Right hindlimb (tissue), 1 donor: ENCODE measurements at places on chromosomes 2 and 18.

- DNase-seq, result no peak
Measured at GRCh38 chr2:231037731-231038482, 584 bp downstream of the C2orf72 start.

GRCh38 chr2:28684142-28684858 is 67.3 kb upstream of the PPP1CB start:
- DNase-seq, result no peak

DNA sequence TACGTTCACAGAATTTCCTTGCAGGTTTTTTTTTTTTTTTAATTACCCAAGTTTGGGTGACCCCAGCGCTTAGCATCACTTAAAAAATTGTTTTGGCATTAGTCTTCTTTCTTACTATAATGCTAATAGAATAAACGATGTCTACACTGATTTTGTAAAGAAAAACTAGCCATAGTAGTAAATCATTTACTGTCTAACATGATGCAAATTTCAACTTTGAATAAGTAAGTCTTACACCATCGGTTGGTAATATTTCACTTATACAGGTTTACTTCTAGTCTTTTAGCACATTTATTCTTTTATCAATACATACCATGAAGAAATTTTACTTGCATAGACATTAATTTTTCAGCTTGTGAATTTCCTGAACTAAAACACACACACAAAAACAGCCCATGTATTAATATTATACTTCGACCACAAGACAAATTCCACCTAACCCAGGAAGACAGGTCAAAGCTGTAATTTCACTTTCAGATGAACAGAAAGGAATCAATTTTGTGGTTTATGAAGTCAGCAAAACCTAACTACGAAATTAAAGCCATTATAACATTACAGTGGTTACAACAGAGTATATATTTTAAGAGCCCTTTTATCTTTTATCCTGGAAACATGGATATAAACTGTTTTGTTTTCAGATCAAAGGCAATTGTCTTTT is 1.9 kb downstream of the YES1 start:
- DNase-seq, result no peak

- DNase-seq, result no peak
Measured at GRCh38 chr2:63993871-63994270, 25.4 kb downstream of the VPS54 start.

- no peak for DNase-seq
Measured at GRCh38 chr2:2960441-2961133, 417.0 kb downstream of the EIPR1 start.

DNA sequence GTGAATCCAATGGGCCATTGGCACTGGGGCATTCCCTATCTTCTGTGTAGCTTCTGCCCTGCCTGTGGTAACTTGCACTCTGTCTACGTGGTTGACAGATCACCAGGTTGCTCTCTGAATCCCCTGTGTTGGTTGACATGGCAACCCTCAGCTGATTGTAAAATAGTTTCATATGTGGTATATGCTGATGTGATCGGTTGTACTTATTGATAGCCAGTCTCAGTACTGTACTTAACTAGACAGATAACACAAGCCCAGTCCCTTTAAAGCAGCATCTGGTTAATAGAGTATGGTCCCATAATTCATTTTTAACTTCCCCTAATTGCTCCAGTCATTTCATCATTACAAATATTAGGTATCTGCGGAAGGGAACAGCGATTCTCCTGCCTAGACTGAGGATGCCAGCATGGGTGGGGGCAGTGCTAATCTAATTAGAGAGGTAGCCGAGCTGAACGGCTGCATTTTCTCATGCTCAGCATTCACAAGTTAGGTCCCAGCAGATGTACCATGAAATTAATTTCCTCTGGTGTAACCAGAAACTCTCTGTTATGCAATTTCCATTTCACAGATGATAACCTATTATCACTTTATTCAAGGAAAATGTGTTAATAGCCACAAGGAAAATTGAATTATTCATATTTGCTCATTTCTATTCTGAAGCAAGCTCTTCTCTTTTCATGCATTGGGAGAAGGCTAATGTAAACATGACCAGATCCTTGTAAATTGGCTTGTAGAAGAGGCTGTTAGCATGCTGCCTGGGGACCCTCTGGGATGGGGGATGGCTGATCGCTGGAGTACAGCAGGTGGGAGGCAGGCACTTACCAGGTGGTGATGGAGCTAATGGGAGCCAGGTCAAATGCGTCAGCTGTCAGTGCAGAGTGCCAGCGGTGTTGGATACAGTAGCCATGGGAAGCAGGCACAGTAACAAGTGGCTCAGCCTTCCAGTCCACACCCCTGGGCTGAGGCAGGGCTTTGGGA is 608.3 kb downstream of the GALR1 start:
- DNase-seq, result peak; percentile 65

GRCh38 chr18:24539866-24540617 is 79.6 kb downstream of the HRH4 start:
- no peak for DNase-seq

DNA sequence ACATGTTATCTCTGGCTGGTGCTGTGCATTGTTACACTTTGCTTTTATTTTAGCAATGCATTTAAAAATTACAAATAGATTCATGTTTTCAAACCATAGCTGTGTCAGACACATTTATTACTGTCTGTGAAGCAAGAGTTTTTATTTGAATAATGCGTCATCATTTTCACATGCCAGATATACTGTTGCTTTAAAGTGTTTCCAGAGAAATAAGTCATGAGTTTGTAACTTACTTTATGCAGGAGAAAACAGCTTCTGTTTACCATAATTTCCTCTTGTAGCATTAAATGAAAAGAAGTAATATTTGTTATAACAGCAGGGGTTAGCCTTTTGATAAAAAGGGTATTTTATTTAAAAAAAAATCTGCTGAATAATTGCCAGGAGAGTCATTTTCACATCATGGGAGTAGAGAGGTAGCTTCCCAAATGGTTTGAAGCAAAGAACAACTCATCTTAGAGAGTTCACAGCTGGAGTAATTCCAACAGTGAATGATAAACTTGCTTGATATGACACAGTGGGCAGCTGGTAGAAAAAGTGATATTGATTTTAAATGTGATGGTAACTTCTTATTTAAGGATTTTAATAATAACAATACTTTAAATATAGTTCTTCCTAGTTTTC is 1274.5 kb upstream of the CRIM1 start:
- DNase-seq, result no peak

GRCh38 chr2:16707014-16707623 is 41.5 kb upstream of the CYRIA start:
- DNase-seq, result no peak

DNA sequence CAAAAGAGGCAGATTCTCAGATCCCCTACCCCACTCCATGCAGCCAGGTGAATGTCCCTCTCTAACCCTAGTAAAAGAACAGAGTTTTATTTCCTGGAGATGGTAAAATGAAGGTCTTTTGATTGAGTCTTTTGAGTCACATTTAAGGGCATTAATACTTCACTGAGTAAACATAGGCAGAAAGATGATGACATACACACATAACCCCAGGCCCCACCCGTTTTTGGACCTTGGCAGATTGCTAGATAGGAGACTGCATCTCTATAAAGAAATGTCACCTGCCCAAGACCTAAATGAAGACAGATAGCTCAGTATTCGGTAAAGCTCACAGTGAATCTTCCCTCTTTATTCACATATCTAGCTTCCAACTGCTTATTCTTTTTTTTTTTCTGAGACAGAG is 28.3 kb upstream of the PEX13 start:
- DNase-seq, result no peak

DNA sequence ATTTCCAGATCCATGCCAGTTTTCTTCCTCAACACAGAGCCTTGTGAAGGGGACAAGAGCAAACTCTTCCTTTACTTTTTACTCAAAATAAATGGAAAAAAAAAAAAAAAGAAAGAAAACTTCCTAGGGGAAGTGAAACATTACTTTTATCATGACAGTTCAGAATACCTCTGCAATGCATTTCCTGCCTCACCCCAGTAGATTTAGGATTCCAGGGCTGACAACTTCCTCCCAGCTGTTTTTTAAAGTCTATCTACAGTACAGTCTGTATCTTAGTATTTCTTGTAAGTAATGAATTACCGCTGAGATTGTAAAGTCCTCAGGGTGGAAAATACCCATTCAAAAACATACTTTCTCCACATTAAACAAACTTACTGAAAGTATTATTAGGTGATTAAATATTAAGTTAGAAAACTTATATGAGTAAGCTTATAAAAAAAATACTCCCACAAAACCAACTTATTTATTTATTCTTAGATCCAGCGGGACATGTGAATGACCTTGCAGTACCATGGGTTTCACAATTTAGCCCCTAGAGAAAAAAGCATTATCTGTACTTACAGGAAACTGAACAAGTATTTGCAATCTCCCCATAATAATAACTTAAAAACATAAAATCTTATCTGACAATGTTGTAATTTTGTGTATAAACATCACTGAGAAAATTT is 117.7 kb downstream of the RBMS1 start:
- no peak for DNase-seq

GRCh38 chr2:222993920-222994650 is 57.9 kb upstream of the KCNE4 start:
- peak; percentile 88 for DNase-seq

DNA sequence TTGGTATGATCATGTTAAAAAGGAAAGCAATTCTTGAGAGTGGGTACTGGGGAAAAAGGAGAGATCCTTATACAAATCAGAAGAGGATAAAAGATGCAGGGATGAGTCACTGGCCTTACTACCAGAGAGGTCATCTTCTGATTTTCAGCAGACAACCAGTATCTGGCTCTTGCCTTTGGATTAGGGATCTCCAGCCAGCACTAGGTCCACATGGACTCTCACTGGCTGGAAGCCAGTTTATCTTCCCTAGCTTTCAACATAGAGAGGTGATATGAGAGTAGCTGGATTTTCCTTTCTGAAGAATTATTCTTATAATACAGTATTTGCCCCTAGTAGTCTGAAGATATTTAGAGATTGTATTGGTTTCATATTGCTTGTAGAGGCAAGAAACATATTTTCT is 30.2 kb downstream of the CERKL start:
- no peak for DNase-seq

GRCh38 chr2:109402980-109403840 is 210.6 kb downstream of the SEPTIN10 start:
- DNase-seq, result no peak

GRCh38 chr2:96961210-96961950 is 25.0 kb downstream of the FAM178B start:
- DNase-seq, result no peak

DNA sequence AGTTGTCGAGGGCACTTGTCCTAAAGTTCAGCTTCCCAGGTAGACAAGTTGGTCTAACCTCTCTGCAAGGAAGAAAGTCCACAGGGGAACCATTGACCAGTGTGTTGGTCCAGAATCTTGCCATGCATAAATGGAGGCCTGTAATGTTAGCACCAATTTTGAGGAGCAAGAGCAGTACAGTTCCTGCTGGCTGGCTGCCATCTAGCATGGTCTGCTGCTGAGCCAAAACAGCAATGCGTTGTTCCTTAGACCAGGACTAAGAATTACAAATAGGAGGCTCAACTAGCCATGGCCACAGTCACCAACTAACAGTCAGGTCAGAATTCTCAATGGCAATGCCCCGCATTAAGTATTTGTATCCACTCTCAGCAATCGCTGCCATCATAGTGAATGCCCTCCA is 72.8 kb upstream of the WIPF1 start:
- DNase-seq, result no peak

- no peak for DNase-seq
Measured at GRCh38 chr18:21099442-21099841, 12.2 kb downstream of the ROCK1 start.

GRCh38 chr2:179518830-179519229 is 254.2 kb upstream of the SESTD1 start:
- no peak for DNase-seq

DNA sequence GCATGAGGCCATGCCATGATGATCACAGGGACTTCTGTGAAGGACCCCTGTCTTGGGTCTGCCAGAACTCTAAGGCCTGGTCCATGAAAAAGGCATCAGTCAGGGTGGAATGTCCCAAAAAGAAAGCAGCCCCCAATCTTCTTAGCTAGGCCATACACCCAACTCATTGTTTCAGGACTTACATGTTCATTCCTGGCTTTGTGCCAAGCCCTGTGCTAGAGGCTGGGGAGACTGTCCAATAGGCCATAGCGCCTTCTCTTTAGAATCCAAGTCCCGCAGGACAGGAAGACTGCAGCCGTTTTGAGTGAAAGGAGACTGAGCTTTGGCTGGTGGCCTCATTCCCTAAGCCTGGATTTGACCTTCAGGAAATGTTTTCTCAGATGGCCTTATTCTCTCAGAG is 247.3 kb downstream of the PRKCE start:
- no peak for DNase-seq

DNA sequence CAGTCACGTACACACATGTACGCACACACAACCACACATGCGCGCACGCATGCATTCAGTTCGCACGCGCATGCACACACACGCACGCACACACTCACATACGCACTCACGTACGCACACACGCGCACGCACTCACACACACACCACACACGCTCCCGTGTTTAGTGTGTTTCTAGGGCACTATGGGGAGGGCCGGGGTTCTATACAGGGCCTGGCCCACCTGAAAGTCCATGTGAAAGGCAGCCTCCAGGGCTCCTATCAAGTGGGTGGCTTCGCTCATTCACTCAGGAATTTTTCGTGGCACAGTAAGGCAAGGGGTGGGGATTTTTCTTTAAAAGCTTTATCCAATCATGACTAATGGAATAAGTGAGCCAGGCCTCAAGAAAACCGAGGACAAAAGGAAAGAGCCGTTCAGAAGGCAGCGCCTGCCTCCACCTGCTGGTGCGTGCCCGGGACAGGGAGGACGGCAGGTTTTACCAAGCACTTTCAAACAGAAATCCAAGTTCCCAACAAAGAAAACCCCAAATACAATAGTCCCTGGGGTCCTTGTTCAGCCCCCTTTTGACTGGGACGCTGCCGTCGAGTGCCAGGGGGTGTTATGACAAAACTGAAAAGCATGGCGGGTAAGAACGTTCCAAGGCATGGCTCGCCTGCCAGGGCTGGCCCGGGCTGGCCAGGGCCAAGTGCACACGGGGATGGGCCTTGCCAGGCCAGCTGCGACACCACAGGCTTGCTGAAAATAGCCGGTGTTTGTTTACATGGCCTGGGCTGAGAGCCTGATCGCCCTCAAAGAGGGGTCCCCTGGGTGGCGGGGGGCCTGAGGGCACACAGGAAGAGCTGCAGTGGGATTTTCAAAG is 110.0 kb downstream of the HDAC4 start:
- no peak for DNase-seq

GRCh38 chr2:135258193-135258592 is 206.1 kb downstream of the RAB3GAP1 start:
- DNase-seq, result no peak

DNA sequence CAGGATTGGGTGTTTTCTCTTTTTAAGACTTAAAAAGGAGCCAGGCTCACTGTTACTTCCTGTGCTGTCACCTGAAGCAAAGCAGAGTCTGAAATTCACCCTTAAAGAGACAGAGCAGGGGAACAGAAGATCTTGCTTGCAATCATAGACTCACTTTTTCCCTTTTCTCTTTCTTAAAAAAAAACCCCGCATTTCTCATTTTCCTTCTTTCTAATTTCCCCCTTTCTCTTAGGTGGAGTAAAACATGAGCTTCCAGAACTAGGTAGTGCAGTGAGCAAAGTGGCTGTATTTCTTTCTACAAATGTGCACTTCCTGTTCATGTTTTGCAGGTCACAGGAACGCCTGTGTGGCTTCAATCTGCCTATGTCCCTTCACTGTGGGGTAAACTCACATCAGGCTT is 381.2 kb downstream of the LPIN1 start:
- DNase-seq, result no peak

- DNase-seq, result no peak
Measured at GRCh38 chr18:59208602-59209125, 11.3 kb upstream of the GRP start.

- peak; percentile 44 for DNase-seq
Measured at GRCh38 chr2:26605195-26605998, 35.8 kb downstream of the CIB4 start.

GRCh38 chr2:118231759-118232158 is 143.5 kb downstream of the INSIG2 start:
- DNase-seq, result no peak

- DNase-seq, result no peak
Measured at GRCh38 chr18:33146014-33146413, 294.5 kb downstream of the CCDC178 start.
